Ureter (tissue), 1 donor: ENCODE measurements at places on chromosomes 2 and 18.
A peak's percentile ranks its signal among the peaks of the same experiment; 100 is the strongest.

DNA sequence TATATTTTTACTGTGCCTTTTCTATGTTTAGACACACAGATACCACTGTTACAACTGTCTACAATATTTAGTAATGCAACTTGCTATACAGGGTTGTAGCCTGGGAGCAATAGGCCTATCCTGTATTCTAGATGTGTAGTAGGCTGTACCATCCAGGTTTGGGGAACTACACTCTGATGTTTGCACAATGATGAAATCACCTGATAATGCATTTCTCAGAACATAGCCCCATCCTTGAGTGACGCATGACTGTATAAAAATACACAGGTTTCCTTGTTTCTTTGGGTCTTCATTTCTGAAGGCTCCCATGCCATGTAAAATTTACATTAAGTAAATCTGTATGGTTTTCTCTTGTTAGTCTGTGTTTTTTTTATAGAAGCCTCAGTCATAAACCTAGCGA lies 270.9 kb upstream of the SKOR2 start:
- DNase-seq, result no peak

DNA sequence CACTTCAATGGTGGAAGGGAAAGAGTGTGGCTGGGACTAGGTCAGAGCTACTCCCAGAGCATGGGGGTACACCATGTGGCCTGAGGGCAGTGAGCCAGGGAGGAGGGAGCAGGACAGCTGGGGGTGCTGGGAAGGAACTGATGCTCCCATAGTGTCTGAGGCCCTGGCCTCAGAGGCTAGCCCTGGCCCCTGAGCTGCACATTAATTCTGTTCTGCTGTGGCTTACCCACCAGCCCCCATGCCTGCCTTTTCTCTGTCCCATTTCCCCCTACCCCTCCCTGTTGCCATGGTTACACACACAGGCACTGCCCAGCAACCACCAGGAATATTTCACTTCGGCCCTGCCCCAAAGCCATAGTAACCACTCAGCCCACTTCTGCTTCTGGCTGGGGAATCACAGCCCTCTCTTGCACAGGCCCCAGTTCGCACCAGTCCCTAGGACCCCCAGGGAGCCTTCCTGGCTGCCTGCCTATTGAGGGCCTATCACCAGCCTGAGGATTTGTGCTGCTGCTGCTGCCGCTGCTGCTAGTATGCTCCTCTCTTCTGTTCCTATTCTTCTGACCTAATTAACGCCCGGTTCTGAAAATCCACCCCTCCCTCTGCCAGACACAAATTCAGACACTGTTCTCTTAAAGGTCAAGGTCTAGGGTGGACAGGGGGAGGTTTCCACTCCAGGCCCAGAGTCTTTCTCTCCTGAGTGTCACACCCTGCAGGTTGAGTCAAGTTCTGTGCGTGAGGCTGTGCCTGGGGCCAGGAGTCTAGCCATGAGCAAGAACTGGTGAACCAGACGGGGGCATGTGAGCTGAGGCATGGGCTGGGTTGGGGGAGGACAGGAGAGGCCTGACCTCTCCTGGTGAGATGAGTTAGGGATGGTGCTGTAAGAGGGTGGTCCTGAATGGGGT lies 87.1 kb upstream of the MCFD2 start:
- DNase-seq, result no peak

DNA sequence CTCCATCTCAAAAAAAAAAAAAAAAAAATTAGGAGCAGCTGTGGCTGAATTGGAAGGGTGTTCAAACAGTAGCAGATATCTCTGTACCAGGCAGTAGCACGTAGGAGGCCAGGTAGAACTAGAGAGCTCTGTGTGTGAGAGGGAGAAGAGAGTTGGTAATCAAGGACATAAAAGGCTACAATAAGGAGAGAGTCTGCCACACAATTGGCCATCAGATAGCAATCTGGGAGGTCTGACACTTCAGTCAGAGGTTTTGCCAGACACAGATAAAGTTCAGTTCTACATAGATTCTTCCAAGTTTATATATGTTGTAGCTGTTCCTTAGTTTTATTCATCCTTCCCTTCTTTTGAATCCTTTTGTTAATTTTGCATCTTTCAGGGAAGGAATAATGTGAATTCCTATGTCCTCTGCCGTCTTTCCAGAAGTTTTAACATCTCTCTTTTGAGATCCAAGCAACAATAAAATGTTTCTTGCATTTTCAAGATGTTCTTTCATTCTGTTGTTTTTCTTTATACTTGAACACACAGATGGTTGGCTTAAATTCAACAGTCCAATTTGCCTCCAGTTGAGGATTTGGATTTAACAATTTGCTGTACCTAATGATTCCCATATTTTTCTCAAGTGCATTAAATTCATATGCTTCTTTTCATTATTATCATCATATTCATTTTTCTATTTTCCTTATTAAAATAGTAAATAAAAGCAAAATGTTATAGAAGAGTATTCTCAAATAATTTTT lies 600.3 kb upstream of the GCFC2 start:
- no peak for DNase-seq

DNA sequence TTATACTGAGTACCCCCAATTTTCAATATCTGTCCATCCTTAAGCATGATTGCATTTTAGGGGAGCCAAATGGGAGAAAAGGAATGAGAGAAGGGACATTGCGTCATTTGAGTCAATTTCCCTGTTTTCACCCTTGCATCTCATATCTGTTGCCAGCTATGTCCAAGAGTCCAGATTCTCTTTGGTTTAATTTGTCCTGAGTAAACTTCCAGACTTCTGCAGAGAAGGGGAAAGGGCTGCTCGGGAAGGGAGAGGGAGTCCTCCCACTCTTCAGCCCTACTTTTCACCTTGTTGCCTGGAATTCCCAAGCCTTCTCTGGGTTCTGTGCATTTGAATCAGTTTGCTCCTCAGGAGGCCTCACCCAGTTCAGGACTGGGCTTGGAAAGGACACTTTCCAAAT lies 16.5 kb downstream of the GREB1 start:
- no peak for DNase-seq

- DNase-seq, result no peak
Observed at GRCh38 chr2:135960656-135961551, 24.5 kb downstream of the DARS1 start.

GRCh38 chr18:35122586-35123224 lies 81.5 kb downstream of the MAPRE2 start:
- no peak for DNase-seq

DNA sequence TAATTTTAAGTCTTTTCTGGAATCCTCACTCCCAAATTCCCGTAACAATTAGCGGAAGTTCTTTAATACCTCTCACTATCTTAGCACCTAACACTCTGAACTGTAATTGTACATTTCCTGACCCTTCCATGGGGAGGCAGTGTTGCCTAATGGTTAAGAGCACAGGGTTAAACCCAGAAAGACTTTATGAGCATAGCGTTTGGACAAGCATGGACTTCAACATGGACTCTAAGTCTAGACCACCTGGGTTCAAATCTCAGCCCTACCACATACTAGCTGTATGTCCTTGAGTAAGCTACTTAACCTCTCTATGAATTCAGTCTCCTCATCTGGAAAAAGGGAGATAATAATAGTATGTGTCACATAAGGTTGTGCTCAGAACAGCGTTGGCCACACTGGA lies 13.0 kb downstream of the ANTXR1 start:
- no peak for DNase-seq

GRCh38 chr18:12287684-12288402 lies 20.2 kb upstream of the TUBB6 start:
- DNase-seq, result peak; percentile 92

DNA sequence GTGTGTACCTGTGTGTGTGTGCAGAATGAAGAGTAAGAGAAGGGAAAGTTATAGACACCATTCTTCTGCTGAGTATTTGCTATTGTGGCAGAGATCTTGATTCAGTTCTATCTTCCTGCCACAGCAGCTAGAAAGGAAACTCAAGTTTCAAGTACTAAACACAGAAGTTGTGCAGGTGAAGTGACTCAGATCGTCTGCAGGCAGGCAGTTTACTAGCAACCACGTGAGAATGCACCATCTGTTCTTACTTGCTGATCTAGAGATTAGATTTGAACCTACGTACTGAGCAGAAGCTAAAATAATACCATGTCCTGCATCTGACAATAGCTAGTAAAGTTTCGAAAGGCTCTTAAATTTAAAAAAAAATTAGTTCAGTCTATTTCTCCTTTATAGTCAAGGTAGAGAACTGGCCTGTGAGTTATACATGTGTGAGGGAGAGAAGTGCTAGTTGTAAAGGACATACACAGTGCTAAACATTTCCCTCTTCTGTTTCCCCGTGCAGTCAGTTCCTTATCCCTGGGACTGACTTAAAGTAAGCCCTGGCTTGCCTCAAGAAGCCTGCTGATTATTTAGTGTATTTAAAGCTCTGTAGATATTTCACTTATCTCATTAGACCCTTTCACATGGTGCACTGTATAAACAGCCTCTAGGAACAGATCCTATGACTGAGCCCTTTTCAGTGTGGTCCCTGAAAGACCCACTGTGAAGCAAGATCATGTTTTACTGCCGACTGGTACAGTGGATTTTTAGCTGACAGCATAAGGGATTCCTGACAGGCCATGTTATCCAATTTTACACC lies 45.0 kb downstream of the SLC38A11 start:
- DNase-seq, result no peak

GRCh38 chr2:163723348-163723747 lies 12.5 kb downstream of the FIGN start:
- DNase-seq, result no peak

DNA sequence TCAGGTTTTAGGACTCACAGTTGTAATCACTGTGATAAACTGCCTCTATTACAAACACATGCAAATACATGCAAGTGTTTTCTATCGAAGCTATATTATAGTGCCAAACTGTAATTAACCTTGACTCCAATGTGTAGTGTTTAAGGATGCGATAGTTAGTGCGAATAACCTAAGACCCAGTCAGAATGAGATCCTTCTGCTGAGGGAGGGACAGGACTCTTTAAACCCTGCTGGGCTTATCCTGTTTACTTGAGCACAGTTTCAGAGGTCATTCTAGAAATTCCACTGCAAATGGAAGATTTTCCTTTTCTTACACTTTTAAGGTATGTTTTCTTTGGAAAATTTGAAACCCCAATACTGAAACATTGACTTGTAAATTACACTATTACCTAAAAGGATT lies 68.2 kb downstream of the CALCRL start:
- no peak for DNase-seq

DNA sequence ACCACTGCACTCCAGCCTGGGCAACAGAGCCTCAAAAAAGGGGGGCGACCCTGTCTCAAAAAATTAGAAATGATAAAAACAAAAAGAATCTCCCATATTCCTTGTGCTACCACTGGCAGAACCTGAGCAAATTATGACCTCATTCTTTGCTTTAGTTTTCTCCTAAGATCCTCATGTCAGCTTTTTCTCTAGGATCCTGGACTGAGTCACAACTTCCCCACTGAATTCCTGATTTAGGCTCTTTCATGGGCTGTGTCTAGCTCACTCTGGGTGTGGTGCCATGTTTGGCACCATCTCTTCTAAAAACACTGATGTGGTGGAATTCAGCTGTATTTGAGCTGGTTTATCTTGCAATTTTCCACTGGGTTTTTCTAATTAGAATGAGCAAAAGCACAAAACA lies 37.1 kb downstream of the EXOC6B start:
- no peak for DNase-seq

GRCh38 chr2:189633392-189633811 lies 27.9 kb upstream of the ASNSD1 start:
- DNase-seq, result no peak

DNA sequence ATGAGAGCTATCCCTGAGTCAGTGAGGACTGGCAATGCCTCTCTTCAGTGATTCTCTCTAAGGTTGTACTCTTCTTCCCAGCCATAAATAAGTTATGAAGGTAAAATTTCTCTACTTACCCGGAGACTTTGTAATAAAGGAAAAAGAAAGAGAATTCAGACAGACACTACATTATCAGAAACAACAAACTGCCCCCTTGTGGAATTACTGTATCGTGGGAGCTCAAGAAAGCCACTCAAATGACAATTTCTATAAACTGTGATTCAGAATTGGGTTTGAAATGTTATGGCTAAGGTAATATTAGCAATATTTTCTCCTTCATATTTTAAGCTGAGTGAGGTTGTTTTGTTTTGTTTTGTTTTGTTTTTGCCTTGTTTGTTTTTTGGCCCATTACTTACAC lies 155.8 kb upstream of the TANK start:
- no peak for DNase-seq

GRCh38 chr18:9404565-9405060 lies 70.0 kb downstream of the TWSG1 start:
- DNase-seq, result no peak

- no peak for DNase-seq
Observed at GRCh38 chr18:26307161-26307773, 81.0 kb downstream of the TAF4B start.

GRCh38 chr18:71398531-71398930 lies 1109.7 kb downstream of the SOCS6 start:
- DNase-seq, result no peak

DNA sequence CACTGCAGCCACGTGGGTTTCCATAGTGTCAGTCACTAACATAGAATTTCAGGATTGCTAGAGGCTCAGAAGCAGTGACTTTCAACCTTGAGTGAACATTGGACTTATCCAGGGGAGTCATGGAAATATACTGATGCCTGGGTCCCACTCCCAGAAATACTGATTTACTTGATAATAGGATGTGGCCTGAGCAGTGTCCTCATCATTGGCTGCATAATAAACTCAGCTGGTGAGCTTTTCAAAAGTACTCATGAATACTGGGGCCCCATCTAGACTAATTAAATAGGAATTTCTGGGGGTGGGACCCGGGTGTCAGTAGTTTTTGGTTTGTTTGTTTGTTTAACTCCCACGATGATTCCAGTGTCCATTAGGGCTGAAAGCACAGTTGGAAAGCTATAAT lies 141.4 kb downstream of the COL4A4 start:
- DNase-seq, result no peak

GRCh38 chr2:229633556-229633955 lies 80.8 kb downstream of the DNER start:
- no peak for DNase-seq

DNA sequence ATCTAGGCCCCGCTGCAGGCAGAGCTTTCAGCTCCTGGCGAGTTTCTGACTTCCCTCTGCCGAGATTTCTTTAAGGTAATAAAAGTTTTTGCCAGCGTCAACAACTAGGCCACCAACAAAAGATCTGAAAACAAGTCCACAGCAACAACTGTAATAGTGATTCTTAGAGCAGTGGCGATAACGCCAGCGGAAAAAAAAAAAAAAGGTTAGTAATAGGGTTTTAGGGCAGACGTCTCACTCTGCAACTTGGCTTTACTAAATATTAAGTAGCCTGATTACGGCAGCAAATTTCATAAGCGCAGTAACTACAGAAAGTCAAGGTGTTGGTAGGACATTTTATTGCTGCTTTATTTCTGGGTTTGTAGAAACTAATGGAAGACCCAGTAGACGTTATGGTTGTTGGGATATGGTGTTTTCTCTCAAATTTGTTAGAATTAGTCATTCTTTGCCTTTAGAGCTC lies 481 bp downstream of the SLC30A6 start:
- DNase-seq, result no peak

GRCh38 chr2:187445051-187445450 lies 3.0 kb downstream of the CALCRL start:
- no peak for DNase-seq
